Cortex of kidney (tissue), 1 donor: ENCODE measurements at places on chromosomes 12 and 14.

- DNase-seq: no peak
Measured at GRCh38 chr12:14991069-14991468, 18.2 kb downstream of the PDE6H start.

- DNase-seq: no peak
Measured at GRCh38 chr12:28104316-28104715, 85.9 kb upstream of the CCDC91 start.

- DNase-seq: no peak
Measured at GRCh38 chr12:49983892-49984291, 11.1 kb downstream of the AQP6 start.

DNA sequence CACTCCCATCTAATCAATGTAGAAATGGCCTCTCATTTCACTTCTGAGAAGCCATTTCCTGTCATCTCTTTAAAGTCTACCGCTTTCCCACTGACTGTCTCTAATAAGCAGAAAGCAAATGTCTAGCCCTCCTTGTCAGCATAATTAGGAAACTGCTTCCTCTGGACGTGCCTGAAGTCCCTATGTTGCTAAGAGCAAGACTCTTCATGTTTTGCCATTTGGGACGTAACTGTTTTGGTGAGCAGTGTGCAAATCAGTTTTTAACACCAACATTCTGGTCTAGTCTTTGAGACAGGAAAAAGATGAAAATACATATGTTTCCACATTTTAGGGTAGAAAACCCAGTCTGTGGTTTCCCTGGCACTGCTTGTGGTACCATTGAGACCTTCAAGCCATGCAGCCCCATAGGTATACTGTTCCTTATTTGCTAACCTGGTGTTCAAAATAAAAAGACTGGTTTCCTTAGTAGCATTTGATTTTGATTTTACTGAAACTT, 22.2 kb downstream of the IFNG start:
- no peak for DNase-seq

- no peak for DNase-seq
Measured at GRCh38 chr12:121805171-121806008, 1.6 kb downstream of the SETD1B start.

- DNase-seq: no peak
Measured at GRCh38 chr14:103517174-103517566, 5.5 kb downstream of the CKB start.

GRCh38 chr12:47280543-47281300, 201.0 kb upstream of the AMIGO2 start:
- DNase-seq: no peak

DNA sequence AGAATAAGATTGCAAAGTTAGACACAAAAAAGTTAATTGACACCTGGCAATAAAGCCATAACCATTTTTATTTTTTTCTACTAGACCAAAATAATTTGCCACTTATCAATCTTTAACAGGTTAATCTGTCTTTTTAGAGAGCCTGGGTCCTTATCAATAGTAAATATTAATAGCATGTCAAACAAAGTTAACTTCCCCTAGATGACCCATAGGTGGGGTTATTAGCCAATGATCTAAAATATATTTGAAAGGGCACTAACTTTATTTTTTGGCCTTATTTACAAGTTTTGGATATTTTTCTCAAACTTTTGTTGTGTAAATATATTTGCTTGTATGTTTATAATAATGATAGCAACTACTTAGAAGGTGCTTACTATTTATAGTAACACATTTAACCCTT, 3.9 kb downstream of the ANKRD33 start:
- DNase-seq: no peak

- no peak for DNase-seq
Measured at GRCh38 chr14:93510056-93510455, 79.3 kb downstream of the UNC79 start.

DNA sequence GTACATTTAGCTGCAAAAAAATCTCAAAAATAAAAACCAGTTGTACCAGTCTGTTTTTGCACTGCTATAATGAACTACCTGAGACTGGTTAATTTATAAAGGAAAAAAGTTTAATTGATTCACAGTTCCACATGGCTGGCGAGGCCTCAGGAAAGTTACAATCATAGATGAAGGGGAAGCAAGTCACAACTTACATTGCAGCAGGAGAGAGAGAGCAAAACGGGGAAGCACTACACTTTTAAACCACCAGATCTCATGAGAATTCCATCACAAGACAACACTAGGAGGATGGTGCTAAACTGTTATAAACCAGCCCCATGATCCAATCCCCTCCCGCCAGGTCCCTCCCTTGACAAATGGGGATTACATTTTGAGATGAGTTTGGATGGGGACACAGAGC, 186.0 kb downstream of the TMTC3 start:
- DNase-seq: no peak

DNA sequence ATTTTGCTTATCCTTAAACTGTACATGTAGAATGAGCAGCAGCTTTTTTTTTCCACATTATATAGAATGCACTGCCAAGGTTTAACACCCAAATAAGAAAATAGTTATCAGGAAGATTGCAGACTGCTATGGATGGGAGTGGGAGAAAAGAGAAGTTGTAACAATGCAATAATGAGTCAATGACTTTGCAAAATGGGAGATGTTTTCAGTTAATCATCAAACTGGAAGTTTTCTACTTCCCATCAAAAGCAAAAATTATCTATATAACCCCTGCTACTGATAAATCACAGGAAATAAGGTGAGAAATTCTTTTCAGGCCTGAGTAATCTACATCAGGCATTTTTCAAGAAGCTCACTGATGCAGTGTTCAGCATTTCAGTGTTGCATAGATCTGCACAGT, 309.1 kb downstream of the GXYLT1 start:
- DNase-seq: no peak

DNA sequence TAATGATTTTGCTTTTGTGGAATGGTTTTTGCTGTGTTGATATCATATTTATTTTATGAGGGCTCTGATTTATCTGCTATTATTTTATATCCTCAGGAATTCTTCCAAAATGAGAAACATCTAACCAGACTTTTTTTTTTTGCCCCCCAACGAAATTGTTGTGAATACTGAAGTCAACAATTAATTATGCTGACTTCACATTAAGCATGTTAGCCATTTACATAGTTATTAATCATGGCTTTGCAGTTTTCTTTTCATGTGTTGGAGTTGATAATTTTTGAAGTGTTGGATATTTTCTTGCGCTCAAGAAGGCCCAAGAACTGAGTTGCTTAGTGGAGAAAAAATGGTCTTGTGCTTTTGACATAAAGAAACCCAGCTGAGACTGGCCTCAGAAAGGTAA, 246.6 kb upstream of the CRY1 start:
- DNase-seq: no peak

- DNase-seq: no peak
Measured at GRCh38 chr14:83905157-83905556, 1624.8 kb upstream of the FLRT2 start.

- no peak for DNase-seq
Measured at GRCh38 chr12:7444076-7444475, at the start of gene CD163L1. Gene CD163L1 (minus strand): TSS chr12:7444153. CDS start chr12:7444127, 26 bp downstream.

DNA sequence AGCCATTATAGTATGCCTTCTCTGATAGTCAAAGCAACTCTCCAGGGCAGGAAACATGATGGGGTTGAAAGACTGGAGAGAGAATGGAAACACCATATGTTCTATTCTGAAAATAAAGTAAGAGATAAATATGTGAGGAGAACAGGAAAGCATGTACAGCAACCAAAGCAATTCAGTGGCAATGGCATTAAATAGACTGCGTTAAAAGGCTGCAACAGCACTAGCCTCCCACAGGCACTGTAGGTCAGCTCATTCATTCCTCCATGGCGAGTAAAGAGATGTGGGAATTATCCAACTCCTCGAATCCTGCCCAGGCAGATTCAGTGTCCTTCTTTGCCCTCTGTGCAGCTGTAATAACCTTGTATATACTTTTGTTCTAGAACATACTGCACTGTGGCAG, 43.8 kb downstream of the ANO6 start:
- DNase-seq: no peak

DNA sequence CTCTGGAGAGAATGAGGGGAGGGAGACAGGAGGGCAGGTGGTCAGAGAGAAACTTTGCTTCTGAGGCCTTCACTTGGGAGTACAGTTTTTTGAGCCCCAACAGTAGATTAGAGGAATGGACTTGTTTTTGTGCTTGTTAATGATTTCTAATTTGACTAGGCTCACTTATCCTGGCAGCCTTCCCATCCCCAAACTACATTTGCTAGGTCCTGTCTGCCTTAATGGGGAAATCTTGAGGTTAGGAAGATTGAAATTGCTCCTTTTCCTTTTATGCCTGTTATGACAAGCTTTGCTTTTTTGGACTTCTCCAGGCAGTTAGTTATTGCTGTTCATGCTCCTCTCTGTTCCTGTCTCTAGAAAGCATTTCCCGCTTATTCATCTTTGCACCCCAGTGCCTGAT, 37.7 kb downstream of the SYNE2 start:
- no peak for DNase-seq

GRCh38 chr14:69090187-69090789, 62.6 kb downstream of the DCAF5 start:
- DNase-seq: no peak

- DNase-seq: no peak
Measured at GRCh38 chr14:72605921-72606220, 288.0 kb downstream of the DPF3 start.

GRCh38 chr14:55599250-55599879, 19.4 kb downstream of the KTN1 start:
- no peak for DNase-seq

DNA sequence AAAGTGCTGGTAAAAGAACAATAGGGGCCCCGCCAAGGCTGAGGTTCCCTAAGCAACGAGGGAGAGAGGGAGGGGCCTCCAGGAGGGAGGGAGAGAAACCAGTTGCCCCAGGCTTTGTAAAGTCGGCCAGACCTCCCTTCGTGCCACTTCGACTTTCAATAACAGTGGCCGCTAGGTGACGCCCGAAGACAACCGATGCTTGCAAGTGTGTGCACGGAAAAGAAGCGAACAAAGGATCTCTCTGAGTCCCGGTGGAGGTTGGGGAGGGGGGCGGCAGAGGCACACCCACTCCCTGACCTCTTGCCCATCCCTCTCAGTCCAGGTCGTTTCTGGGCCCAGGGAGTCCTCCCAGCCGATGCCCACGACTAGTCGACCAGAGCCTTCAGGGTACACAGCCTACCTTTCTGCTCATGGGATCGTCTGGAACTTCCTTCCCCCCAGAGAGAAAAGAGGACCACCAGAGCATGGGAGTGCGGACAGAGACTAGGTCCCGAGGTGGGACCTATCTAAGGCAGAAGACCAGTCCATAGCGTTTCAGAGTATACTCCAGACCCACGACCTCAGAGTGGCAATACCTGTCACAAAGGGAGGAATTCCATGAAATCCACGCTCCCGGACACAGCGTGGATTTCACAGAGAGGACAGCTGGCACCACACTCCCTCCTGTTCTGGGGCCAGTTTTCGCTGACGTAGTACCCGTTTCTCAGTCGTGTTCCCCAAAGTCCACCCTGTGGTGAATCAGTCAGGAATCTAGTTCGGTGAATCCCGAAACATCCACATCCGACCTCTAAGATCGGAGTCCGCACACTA, 262.7 kb upstream of the ALG10B start:
- DNase-seq: no peak

DNA sequence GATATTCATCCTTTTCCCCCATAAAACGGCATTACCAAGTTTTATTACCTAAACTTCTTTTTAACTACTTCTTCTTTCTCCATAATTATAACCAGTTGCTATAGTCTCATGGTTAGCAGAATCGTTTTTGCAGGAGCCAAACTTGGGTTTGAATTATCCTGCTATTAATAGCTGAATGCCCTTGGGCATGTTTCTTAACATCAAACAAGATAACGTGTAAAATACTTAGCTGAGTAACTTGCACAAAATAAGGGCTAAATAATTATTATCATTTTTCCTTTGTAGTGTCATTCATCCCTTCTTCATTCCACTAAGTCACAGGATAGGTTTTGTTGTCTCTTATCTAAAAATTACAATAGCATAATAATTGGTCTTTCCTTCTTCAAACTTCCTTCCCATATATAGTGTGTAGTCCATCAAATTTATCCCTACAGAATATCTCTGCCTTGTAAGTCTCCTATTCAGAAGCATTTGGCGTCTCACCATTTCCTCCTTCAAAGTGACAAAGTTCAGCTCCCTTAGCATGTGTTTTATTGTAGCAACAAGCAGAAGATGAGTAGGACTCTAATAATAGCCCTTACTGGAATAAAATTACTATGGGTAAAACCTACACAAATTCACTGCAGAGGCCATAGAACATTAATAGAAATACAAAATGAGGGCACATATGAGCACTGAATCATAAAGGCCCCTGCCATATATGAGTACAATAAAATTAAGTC, 63.8 kb downstream of the FAR2 start:
- no peak for DNase-seq

GRCh38 chr12:132596016-132596415, 14.4 kb downstream of the LRCOL1 start:
- DNase-seq: no peak

DNA sequence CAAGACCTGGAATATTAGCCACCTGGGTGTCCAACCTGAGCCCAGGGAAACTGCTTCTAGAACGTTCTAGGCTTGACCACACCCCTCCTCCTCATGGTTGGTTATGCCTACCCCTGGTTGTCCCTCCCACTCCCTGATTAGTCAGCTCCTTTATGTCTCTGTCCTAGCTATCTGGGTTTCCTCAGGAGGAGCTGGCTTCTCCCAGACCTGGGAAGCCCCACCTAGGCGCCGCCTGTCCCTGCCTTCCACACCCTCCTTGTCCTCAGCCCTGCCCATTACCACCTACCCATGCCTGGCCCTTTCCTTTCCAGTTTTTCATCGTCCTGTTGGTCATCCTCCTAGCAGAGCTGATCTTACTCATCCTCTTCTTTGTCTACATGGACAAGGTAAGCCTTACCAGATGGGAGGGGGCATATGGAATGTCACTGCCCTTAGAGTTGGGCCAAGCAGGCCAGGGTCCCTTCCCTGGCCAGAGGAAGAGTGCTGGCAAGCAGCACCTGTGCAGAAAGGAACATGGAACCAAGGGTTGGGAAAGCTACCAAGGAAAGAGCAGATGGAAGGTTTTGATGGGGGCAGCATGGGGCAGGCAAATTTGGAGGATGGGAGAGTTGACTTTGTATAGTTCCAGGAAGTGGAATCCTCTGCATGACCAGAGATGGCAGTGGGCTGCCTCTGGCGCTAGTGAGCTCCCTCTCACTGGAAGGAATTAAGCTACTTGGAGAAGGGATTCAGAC, 201.7 kb downstream of the TSPAN9 start:
- DNase-seq: no peak
